T-cell (primary cell): ENCODE measurements at places on chromosomes 6 and 20.

- no peak for DNase-seq
Observed at GRCh38 chr20:57761413-57761734, 51.6 kb upstream of the PMEPA1 start.

GRCh38 chr20:20606050-20606449 lies 106.4 kb downstream of the RALGAPA2 start:
- no peak for DNase-seq

DNA sequence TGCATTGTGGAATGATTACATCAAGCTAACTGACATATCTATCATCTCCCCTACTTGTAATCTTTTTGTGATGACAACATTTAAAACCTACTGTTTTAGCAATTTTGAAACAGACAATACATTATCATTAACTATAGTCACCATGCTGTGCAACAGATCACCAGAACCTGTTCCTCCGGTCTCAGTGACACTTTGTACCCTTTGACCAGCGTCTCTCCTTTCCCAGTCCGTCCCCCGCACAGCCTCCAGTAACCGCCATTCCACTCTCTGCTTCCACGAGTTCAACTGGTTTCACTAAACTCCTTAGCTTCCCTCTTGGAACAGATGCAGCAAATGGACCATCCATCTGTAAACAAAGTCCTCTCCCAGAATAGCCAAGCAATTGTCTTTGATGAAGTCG lies 21.8 kb downstream of the LRP11 start:
- no peak for DNase-seq

GRCh38 chr6:111472933-111473435 lies 10.0 kb downstream of the REV3L start:
- no peak for DNase-seq

DNA sequence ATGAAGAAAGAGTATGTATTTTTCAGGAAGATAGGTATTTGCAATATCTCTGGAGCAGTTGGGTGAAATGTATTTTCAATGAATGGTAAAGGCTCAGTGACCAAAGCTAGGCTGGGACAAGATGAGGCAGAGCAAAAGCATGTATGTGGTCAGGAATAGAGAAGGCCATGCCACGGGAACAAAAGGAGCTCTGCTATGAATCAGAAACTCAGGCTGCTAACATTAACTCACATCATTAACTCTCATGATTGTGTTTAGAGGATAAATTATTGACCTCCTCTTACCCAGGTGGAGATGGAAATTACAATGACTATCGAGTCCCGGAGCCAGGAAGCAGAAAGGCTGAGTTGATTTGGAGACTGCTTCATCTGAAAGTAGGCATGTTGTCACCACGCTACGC lies 220.2 kb downstream of the FUT9 start:
- DNase-seq = no peak

DNA sequence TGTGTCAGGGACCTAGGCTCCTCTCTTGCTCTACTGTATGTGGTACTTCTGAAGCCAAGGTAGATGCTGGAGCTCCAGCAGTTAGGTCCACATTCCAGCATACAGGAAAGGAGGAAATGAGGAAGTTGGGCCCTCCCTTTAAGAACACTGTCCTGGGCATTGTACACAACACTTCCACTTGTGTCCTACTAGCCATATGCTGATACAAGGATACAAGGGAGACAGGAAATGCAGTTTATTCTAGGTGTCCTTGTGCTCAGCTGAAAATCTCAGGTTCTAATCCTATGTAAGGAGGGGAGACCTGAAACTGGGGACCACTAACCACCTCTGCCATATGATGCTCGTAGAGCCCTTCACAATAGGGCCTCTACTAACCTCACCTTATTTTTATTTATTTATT lies 4.2 kb downstream of the TRIB3 start:
- DNase-seq = no peak

DNA sequence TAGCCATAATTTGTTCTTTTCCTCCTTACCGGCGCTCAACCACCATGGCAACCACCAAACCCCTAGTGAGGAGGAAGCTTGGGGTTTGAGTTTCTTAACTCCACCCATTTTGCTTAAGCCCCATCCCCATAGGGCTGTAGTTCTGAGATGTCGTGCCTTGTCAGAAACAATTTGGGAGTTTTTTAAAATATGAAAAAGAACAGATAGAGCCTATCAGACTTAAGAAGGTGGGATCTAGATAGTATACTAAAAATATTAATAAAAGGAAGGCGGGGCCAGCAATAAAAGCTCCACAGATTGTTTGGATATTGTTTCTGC lies 5.6 kb downstream of the BRD2 start:
- no peak for DNase-seq

DNA sequence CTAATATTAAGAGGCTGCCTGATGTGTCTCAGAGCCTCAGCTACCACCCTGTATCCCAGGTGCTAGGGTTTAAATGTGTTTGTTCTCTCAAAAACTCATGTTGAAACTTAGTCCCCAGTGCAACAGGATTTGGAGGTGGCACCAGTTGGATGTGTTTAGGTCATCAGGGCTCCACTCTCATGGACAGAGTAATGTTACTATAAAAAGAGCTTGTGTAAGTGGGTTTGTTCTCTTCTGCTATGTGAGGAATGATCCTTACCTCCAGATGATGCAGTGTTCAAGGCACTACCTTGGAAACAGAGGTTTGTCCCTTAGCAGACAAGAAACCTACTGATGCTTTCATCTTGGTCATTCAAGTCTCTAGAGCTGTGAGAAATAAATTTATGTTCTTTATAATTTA lies 164.9 kb upstream of the EPHA7 start:
- no peak for DNase-seq

- no peak for DNase-seq
Observed at GRCh38 chr20:52971498-52972189, 514 bp upstream of the TSHZ2 start.

- no peak for DNase-seq
Observed at GRCh38 chr20:32839227-32839981, 19.3 kb upstream of the EFCAB8 start.

DNA sequence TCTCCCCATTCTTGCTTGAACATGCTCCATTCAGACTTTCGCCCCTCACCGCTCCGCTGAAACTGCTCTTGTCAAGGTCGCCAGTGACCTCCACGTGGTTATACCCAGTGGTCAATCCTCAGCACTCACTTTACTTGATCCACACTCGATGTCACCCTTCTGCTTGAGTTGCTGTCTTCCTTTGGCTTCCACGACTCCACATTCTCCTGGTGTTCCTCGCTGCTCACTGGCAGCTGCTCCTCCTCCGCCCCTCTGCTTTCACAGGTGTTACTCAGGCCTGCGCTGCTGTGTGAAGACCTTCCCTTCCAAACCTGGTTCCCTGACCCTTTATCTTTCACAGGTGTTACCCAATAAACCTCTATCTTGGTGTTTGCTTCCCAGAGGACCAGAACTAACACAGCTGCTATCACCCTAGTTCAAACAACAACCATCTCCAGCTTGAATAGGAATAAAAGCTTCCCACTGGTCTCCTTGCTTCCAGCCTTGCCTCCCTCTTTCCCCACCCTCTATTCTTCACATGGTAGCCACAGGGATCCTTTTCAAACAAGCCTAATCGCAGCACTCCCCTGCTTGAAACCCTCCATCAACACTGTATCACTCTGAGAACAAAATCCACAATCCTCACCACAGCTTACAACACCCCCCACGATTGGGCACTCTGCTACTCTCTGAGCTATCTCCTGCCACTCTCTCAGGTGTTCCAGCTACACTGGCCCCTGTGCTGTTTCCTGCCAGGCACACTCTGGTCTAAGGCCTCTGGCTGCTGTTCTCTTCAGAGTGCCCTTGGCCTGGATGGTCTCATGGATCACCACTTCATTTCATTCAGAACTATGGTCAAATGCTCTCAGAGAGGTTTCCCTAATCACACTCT lies 10.7 kb downstream of the PPIL1 start:
- no peak for DNase-seq

DNA sequence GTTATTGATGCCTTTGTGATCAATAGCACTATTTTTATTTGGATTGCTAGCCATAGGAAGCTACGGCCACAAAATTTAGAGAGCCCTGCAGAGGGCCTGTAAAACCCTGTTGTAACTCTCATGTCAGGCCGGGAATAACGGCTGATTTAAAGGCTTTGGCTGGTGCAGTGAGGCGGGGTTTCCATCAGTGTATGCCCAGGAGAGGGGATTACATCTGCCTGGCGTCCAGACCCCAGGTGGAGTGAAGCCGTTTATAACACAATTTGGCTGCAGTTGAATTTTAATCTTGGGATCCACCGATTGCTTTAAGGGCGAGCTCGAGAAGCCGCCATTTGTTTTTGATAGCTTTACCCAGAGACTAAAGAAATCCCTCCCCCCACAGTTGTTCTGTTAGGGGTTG lies 29.1 kb upstream of the APCDD1L start:
- no peak for DNase-seq

DNA sequence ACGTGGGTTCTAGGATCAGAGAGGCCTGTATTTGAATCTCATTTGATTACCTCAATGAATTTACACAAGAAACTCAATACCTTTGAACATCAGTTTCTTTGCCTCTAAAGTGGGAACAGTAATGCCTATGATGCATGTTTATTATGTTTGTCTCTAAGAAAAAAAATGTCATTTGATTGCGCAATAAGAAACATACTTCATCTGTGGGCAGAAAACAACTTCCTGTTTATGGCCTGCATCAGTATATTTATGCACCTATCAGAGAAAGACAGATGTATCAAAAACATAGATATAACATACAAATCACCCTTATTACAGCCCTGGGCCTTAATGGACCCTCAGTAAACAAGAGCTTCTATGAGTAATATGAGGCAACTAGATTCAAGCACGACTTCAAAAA lies 516.4 kb upstream of the ARID1B start:
- DNase-seq = no peak

GRCh38 chr20:46261456-46262253 lies 46.6 kb downstream of the CDH22 start:
- no peak for DNase-seq

DNA sequence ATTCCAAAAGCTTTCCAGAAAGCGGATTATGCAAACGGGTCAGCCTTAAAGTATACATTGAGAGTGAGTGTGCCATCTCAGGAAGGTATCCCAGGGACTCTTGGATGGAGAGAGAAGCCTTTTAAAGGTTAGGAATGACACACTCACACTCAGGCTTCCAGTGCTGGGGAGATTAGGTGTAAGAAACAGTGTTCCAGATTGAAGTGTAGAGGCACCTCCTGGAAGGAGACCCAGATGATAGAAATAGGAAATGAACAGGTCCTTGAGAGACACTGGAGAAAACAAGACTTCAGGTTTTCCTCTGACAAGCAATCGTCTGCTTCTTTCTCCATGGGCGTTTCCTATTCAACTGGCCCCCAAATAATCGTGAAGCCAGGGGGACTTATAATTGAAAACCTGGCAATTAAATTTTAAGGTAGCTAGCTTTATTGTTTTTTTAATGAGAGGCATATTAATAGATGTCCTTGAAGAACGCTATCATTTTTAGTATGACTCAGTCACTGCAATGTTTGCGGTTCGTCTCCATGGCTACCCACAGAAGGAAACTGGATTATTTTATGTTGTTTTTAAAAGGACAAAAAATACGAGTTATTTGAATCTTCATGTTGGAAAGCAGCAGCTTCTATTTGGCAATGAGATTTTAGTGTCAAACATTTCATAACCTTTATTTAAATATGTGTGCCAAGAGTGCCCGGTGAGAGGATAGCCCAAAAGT lies 85.3 kb downstream of the TRMT6 start:
- DNase-seq = no peak

DNA sequence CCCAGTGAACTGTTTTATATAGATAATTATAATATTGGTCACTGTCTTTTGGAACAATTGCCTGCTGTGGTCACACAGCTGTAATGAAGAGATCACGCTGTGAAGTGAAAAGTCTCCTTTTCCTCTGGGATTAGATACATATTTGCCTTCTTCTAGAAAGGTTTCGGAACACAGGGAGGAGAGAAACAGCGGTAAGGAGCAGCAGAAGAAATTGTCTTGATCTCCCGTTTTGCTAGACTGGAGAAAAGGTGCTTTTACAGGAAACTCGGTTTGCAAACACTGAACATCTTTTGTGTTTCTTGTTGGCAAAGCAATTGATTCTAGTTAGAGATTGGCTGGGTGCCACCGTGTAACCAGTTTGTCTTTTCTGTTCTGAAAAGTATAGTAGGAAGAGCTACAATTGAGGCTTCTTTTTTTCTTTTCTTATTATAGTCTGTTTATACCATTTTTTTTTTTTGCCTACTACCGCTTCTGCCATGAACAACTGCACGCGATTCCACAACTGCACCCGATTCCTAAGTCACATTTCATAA lies 404.1 kb upstream of the ID4 start:
- DNase-seq = no peak

DNA sequence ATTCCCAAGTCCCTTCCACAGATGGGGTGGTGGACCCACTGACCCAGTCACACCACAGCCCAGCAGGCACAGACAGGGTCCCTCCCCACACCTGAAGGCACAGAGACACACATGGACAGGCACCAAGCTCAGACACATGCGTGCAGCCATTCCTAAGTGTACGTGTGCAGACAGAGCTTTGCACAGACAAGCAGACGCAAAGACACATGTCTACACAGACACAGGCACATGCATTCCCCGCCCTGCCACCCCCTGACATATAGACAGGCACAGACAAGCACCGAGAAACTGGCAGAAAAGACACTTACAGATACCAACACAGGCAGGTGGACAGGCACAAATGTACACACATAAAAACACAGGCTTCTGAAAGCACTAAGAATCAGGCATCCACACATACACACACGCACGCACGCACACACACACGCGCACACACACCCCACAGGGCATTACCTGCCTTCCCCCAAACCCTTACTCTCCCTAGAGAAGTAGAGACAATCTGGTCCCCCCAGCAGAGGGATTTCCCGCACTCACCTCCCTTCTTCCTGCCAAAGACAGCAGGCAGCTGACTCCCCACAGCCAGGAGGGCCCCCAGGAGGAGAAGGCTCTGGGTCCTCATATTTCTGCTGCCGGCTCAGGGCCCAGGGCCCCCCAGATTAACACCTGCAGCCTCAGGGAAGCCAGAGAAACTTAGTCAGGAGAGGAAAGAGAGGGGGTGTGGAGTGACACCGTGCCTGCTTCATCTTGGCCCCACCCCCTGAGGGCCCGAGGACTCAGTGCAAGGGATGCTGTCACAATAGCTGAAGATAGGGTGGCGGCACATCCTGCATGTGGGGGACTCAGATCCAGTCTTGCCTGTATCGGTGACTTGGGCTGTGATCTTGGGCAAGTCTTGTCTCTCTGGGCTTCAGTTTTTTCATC lies at the start of gene WFDC5:
Gene WFDC5, minus strand, starts transcription at position 710 of the 921 bp plus-strand sequence. Its CDS starts 91 bp downstream, at position 619.
- DNase-seq = no peak

DNA sequence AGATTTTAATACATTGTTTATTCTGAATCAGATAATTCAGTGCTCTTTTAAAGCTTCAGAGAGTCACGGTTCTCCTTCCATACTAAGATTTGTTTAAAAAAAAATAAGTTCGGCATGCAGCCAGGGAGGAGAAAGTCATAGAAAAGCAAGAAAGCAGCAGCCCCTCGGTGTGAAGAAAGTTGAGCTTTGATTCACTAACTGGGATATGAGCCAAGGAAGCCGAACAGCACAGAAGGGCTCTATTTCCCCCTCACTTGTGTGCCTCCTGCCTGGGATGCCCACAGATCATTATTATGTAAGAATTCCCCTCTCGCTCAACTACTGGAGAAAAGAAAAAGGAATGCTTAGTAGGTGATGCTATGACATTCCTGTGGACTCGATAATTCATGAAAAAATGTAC lies 69.3 kb upstream of the SYNJ2 start:
- no peak for DNase-seq

- DNase-seq = no peak
Observed at GRCh38 chr20:63167918-63168520, 47.9 kb downstream of the YTHDF1 start.
